CD4-positive, alpha-beta T cell treated with Interleukin-6 for 4 hours (primary cell): ENCODE measurements at places on chromosomes 12 and 14.

DNA sequence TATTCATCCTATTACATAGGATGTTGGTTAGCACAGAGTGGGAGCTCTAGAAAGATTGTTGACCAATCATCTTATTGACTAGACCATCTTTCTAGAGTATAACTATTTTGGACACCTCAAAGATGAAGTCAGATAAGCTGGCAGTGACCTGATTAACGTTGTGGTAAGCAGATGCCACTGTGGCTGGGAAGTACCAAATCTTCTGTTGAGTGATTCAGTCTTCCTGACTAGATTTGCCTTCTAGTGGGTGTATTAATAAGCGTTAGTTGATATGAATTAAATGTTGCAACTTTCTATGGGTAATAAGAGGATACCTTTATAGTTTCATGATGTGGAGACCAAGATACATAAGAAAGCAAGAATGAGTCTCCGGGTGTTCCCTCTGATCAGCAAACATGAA is 51.2 kb upstream of the HELB start:
- DNase-seq, result no peak

GRCh38 chr12:6822426-6823135 is 960 bp downstream of the GPR162 start:
- DNase-seq, result no peak

GRCh38 chr14:94480809-94481208 is 4.8 kb upstream of the SERPINA9 start:
- no peak for DNase-seq

DNA sequence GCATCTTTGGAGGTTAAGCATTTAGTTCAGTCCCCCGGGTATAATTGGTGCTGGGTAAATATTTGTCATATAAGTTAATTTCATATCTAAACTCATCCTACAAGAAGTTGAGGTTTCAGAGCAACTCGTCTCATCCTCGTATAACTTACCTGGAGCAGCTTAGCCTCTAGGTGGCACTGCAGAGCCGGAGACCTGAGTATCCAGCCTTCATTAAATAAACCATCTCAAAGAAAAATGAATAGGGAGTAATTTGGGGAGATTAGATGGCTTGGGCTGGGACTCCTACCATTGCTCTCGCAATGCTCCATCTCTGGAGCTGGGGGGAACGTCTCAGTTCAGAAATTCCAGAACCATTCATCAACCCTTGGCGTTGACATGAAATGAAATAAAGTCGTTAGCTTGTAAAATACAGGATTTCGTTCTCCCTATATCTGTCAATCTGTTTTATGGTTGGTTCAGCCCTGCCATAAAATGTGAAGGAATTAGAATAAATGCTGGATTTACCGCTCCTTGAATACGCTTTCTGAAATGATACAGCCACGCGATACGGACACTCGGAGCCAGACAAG is 122.9 kb upstream of the TMEM132D start:
- peak; percentile 21 for DNase-seq

- DNase-seq, result no peak
Measured at GRCh38 chr14:74645244-74645643, 33.2 kb upstream of the LTBP2 start.

- DNase-seq, result peak; percentile 57
Measured at GRCh38 chr14:22500954-22501726, 87.9 kb downstream of the DAD1 start.

DNA sequence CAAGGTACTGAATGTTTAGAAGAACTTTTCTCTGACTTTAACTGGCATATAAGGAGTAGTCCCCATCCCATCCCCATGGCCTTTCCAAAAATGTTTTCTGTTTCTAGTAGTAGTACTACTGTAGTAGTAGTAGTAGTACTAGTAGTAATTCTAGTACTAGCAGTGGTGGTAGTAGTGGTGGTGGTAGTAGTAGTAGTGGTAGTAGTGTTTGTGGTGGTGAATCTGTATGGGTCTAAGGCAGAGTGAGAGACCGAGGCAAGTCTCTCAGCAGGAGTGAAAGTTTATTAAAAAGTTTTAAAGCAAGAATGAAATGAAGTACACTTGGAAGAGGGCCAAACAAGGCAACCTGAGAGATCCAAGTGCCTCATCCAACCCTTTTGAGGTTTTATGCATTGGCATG is 58.6 kb downstream of the FOXN4 start:
- no peak for DNase-seq

DNA sequence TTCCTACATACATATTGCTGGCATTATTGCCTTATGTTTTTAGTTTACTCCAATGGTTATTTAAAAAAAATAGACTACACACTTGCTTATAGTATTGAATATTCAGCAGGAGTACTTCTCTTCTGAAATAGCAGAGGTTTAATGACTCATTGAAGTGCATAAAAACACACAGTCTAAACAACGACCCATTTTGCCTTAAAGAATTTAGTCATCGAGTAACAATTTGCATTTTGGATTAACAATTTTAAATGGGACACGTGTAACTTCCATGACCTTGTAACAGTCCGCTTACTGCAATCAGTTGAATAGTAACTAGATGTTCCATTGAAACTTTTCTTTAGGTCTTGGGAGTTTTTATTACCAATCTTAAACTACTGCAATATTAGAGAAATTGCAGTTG is 9.0 kb downstream of the TRHDE start:
- DNase-seq, result no peak

GRCh38 chr12:12097891-12098690 is 27.4 kb downstream of the BCL2L14 start:
- DNase-seq, result no peak

- DNase-seq, result no peak
Measured at GRCh38 chr14:51014625-51015024, 70.3 kb upstream of the PYGL start.

GRCh38 chr14:106879241-106879640 is 1352.9 kb downstream of the TMEM121 start:
- DNase-seq, result peak; percentile 61

DNA sequence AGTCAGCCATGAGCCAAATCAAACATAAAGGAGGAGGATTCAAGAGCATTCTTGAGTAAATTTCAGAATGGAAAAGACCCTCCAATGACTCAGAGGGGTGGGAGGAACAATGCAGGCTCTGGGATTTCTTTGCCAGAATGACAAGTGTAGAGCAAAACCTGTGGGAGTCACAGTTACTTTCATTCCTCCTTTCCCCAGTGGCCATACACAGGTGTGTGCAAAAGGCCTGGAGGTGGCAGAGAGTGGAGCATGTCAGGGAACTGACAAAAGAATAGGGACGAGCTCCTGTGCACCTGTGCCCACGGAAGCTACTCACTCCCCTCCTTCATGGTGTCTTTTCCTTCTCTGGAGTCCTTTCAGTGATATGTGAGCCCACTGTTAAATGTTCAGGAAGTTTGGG is 9.4 kb upstream of the CIPC start:
- DNase-seq, result no peak

GRCh38 chr14:35420036-35420811 is 15.7 kb upstream of the NFKBIA start:
- no peak for DNase-seq

GRCh38 chr12:6430124-6430989 is 14.4 kb upstream of the CD27 start:
- DNase-seq, result peak; percentile 46

- DNase-seq, result no peak
Measured at GRCh38 chr14:100761481-100761880, 34.8 kb downstream of the DLK1 start.

- DNase-seq, result no peak
Measured at GRCh38 chr12:45697371-45697770, 32.1 kb upstream of the ARID2 start.
